Neural progenitor cell (in vitro differentiated cells): ENCODE measurements at places on chromosomes 11 and 22.

- peak; percentile 29 for DNase-seq
These were observed 152.7 kb downstream of the ADAMTS15 start for GRCh38 chr11:130601141-130601540.

DNA sequence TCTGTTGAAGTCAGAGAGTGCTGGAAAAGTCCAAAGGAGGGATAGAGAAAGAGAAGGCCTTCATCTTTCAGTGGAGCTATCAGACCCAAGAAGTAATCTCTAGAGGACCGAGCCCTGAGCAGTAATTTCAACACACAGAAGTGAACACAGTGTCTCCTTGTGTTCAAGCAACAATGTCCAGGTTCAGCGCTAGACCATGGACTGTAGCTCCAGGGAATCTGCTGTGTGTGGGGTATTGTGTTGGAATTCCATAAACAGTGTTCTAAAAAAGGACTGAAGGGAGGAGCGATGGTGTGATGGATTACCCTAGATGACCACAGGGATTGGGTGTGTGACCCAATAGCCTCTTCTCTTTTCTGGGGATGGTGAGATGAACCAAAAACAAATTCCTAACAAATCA is 165.9 kb downstream of the BLID start:
- DNase-seq, result no peak

DNA sequence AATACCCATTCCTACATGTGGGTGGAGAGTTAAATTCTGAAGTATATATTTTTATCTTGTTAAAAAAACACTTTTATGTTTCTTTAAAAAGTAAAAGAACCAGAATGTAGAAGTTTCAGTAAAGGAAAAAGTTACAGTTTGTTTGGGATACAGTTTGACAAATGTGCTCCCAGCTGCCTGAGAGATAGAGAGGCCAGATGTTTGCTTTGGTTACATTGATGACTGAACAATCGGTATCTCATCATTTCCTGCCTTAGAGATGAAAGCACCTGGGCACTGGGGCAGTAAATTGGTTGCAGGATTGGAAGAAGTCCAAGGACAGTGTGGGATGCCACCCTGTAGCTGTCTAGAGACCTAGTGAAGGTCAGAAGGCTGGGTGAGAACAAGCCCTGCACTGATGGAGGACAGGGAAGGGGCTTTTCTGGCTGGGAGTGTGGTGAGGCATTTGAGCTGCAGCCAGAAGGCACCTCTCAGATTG is 16.6 kb downstream of the MED15 start:
- no peak for DNase-seq

GRCh38 chr11:115425816-115426215 is 78.4 kb downstream of the CADM1 start:
- no peak for DNase-seq

GRCh38 chr11:94148189-94148588 is 19.5 kb downstream of the PANX1 start:
- DNase-seq, result no peak

DNA sequence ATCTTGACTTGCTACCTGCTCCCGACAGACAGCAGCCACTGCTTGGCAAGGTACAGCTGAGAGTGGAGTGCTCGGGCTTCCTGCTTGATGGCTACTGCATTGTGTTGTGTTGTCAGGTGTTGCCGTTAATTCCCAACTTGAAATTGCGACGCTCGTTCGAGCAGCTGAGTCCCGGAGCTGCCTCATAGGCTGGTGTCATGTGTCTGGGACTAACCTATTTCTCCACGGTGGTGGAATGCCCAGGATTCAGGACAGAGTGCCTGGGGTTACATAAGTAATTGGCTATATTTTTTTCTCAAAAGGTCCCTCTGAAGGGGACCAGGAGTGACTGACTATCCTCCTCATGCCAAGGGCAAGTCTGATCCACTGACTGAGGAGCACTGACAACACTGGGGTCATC is 18.5 kb downstream of the COMMD9 start:
- DNase-seq, result no peak

GRCh38 chr11:44910591-44910990 is 40.1 kb downstream of the TP53I11 start:
- no peak for DNase-seq

- DNase-seq, result no peak
These were observed 241.5 kb downstream of the DDX10 start for GRCh38 chr11:108906329-108906728.
